ENCODE measurements at places on chromosomes 5 and 9.
A peak's percentile ranks its signal among the peaks of the same experiment; 100 is the strongest.

GRCh38 chr9:109381011-109381729 lies 60.3 kb upstream of the EPB41L4B start:
- peak; percentile 35 for DNase-seq

DNA sequence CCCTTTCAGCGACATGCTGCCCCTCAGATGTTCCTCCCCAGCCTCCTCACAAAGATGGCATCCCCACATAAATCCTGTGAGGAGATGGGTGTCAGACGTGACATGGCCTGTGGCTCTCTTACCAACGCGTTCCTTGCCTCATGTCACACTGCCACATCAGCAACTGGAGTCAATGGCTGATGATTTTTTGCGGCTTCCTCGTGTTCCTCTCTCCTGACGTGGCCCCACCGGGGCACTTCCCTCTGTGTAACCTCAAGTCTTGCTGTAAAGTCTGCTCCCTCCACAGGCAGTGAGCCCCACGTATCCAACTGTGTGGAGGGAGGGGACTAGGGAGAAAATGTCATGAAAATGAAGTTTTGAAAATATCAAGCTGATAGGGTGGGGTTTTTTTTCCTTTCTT lies 53.2 kb upstream of the SHISAL2B start:
- no peak for DNase-seq

DNA sequence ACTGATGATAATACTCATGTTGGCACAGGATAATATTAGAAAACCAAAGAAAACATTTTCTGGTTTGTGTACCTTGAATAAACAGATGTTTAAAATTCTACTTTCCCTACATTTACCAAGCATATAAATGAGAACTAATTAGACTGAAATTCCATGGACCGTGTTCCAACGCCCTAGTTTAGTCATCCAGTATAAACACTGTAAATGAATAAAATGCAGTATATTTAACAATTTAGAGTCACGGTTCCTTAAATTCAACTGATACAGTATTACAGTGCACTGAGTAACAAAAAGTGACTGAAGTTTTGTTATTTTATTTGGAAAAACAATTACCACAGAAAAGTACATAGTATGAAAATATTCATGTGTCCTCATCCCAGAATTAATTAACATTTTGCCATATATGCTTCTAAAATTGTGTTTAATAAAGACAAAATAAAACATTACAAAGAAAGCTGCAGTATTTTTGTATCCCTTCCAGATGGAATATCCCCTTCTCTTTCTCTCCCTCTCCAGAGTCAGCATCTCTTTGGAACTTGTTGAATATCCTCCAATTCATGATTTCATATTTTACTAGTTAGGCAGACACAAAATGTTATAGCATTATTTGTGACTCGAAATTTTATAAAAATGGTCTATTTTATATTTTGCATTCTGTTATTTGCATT lies 112.5 kb downstream of the HMHB1 start:
- DNase-seq, result no peak

DNA sequence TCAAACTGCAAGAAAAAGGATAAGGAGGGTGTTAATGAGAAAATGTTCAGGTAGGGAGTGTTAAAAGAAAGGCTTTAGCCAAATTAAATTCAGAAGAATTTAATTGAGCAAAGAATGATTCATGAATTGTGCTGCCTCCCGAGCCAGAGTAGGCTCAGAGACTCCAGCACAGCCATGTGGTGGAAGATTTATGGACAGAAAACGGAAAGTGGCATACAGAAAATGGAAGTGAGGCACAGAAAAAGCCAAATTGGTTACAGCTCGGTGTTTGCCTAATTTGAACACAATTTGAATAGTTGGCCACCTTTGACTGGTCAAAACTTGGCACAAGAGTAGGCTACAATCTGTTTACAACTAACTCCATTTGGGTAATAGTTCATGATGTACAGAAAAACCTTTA lies 9.6 kb upstream of the SLC30A5 start:
- no peak for DNase-seq

DNA sequence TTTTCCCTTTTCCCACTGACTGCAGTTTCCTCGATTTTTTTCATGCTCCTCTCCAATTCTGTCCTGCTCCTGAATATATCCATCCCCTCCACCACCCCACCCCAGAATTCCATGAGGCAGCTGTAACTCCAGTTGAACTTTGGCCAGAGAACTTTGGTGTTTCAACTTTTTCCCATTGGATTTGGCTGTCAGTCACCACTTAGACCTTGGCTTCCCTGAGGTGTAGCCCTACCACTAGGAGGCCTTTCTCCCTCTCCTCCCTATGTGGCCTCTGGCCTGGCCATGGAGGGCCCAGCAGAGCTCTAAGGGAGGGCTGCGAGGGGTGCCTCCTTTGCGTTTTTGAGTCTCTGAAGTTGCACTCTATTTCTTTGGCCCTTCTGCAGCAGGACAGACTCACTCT lies 261.3 kb downstream of the PIK3R1 start:
- DNase-seq, result no peak

DNA sequence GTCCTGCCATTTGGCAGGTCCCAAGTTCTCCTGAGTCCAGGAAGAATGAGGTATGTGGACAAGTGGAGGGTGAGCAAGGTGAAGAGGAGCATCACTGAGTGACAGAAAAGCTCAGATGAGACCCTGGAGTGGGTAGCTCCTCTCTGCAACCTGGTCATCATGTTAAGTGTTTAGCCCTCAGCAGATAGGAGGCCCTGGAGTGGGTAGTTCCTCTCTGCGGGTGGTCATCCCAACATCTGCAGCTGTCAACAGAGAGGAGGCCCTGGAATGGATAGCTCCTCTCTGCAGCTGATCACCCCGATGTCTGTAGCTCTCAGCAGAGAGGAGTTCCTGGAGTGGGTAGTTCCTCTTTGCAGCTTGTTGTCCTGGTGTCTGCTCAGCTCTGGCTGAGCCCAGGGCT lies 48.4 kb downstream of the NDUFAF2 start:
- no peak for DNase-seq

DNA sequence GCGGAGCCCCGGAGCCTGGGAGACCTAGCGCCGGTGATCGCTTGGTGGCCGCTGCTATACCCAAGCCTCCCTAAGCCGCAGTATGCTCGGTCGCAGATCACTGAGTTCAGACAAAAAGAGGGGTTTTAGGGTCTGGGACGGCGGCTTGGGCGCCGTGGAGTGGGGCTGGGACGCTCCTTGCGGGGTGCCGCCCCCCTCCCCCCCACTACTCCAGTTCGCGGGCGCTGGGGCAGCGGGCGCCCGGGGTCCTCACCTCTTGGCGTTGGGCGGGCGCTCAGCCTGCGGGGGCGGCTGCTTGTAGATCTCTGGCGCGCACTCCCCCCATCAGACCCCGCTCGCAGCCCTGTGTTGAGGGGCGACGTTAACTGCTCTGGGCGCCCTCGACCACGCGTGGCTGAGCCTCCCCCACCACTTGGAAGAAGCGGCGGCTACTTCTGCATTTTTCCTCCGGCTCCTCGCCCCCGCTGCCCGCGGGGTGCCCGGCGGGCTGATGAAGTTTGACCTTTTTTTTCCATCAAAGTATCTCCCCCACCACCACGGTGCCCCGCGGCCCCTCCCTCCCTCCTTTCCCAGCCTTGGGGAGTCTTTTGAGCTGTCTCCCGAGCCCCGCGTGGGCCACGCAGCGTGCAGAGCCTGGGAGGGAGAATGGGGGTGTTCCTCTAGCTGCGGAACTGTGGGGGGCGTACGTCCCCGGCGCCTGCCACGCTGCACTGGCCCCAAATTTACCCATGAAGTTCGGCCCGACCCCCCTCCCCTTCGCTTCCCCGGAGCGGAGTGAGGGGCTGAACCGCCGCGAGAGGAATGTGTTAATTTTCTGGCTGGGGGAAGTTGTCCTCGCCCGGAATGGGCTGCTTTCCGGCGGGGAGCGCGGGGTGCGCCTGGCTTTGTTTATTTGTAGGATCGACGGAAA lies 1.2 kb downstream of the CXXC5 start:
- no peak for DNase-seq

GRCh38 chr5:6712142-6712576 lies 1.1 kb upstream of the TENT4A start:
- DNase-seq, result no peak

GRCh38 chr5:150395688-150395975 lies 17.1 kb downstream of the CD74 start:
- no peak for DNase-seq

DNA sequence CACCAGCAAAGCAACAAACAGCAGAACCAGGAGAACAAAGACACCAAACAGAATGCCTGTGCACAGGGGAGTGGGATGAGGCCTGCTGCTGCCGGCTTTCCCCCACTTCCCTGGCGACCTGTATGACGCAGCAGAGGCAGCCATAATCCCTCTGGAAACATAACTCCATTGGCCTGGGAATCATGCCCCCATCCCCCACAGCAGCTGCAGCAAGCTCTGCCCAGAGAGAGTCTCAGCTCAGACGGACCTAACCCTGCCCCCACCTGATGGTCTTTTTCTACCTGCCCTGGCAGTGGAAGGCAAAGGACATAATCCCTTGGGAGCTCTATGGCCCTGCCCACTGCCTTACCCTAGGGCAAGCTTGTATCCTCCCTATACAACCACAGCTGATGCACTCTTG lies 81.8 kb upstream of the FANCC start:
- DNase-seq, result no peak

GRCh38 chr5:96745025-96745424 lies 62.7 kb downstream of the ERAP1 start:
- no peak for DNase-seq

Measured in GM18507 (cell line).